Activated T-cell treated with anti-CD3 and anti-CD28 coated beads, Interleukin-2, amount 50 U/mL, for 24 hours (primary cell): ENCODE measurements at places on chromosomes 7 and 10.

- DNase-seq, result no peak
These were observed 252.5 kb downstream of the PTEN start for GRCh38 chr10:88115968-88116367.

DNA sequence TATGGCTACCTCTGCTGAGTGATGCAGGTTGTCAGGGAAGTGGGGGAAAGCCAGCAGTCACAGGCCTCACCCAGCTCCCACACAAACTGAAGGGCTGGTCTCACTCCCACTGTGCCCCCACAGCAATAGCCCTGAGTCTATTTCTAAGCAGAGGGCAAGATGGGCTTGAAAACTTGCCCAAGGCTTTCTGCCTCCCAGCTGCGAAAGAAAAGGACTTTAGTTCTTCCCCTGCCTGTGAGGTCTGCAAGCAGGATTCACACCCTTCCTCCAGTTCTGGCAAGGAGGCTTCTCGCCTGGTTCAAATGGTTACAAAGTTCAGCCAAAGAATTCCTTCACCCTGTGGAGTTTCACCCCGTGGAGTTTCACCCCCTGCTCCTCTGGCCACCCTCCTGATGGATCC is 63.3 kb upstream of the PRLHR start:
- DNase-seq, result no peak

DNA sequence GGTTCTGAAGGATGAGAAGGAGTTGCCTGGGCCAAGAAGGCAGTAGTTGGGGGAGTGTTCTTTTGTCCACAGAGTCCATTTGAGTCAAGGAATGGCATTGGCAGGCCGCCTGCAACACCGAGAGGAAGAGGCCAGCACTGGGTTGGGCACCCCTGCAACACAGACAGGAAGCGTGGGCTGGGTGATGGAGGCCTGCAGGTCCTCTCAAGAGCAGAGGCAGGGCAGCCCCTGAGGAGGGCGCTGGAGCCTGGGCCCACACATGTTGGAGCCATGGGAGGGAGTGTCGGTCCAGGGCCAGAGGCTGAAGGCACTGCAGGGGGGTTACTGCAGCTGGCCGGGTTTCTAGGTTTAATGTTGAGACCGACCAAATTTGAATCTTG is 137.3 kb downstream of the PTPN20 start:
- peak; percentile 37 for DNase-seq

DNA sequence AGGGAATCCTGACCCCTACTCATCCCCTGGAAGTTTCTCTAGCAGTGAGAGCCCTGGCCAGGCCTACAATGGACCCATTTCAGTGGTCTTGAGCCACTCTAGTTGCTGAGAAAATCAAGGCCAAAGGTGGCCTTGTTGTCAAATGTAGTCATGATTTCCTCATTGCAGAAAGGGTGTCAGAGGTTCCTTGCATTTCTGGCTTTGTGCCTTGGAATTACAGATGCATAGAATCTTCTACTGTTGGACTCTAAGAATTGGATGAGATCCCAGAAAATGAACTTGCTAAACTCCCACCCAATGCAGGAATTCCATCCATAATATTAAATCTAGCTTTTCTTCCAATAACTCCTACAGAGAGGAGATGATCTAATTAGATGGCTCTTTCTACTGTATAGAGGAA is 12.2 kb downstream of the CPA2 start:
- no peak for DNase-seq

DNA sequence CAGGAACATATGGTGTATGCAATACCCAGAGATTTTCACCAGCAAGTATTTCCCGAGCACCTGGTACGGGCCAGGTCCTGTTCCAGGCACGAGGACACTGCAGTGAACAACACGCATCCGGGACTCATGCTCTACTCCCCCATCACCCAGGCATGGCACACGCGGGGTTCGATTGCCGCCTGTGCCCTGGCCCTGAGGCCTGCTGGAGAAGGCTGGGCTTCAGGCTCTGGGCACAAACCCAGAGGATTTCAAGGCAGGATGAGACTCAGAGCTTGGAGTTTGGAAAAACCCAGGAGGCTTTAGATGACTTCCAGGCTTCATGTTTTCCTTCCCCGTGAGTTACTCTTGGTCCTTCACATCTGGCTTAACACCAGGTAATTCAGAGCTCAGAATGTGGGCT is 143.5 kb downstream of the NEURL1 start:
- DNase-seq, result no peak

DNA sequence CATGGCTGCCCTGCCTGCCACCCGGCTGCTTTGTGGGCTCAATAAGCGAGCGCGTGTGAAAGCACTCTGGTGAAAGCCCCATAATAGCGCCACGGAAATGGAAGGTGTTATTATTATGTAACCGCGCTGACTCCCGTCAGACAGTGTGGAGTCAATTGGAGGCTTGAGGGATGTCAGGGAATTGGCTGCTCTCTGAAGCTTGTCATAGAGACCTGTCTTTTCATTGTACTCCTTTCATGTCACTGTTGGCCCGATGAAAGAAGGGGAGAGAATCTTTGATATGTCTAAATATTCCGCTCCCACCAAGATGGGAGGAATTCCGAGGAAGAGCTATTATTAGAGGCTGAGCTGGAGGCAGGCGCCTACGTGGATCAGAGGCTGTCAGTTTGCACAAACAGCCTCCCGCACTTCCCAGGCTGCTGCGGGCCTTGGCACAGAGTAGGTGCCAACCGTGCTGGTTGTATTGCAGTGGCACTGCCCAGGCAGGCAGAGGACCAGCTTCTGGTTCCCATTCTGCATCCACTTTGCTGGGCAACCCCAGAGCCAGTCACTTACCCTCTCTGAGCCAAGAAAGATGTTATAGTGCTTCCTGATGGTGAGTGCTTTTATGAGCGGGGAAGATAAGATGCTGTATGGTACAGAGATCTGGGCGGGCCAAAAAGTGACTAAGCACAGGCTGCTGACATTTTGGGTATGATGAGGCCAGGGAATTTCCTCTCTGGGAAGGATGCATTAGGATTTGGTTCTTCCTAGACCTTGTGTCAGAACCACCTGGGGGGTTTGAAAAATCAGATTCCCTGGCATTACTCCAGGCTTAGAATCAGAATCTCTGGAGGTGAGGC is 151.4 kb downstream of the RPS24 start:
- DNase-seq, result no peak

DNA sequence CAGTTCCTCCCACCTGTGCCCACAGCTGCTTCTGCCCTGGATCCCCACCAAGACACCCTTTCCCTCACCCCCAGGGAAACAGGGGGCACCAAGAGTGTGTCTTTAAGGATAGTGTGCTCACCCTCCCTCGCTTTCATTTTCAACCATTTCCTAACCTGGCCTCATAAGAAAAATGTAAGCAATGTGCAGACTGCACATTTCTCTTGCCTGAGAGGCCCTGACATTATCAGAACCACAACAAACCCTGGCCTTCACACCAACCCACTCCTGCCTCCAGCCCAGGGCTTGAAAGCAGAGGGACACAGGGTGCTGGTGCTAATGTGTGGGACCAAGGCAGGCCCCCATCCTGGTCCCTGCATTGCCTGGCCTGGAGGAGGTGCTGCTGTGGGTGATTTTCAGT is 11.0 kb upstream of the IMPDH1 start:
- no peak for DNase-seq

DNA sequence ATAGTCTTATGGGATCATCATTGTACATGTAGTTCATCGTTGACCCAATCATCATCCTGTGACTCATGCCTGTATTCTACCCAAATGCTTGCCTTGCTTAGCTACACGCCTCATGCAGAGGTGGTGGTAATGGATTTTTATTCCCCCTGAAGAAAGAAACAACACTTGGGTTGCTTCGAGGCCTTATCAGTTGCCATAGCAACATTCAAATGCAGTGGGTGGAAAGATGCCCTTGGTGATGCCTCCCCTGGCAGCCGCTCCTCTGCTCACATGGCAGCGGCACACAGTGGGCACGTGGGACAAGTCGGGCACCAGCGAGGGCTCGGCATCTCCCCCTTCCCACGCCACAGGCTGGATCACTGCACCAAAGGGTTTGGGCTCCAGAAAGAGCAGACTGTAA is 54.0 kb upstream of the NMT2 start:
- DNase-seq, result no peak

GRCh38 chr10:43122826-43123225 is 15.4 kb upstream of the CSGALNACT2 start:
- no peak for DNase-seq

DNA sequence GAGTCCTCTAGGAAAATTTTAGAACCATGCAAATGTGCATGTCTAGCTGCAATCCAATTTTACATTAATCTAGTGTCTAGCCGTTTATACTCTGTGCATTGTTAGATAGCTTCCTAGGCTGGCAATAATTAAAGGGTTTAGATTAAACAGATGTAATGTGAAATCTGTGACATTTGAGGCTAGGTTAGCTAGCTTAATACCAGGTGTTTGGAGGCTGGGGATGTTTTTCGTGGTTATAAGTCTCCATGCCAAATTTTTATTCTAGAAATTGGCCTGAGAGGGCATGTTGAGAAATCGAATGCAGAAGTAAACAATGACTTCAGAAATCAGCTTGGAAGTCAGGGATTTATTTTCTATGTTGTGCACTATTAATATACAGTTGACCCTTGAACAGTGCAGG is 94.2 kb downstream of the ST7 start:
- no peak for DNase-seq

DNA sequence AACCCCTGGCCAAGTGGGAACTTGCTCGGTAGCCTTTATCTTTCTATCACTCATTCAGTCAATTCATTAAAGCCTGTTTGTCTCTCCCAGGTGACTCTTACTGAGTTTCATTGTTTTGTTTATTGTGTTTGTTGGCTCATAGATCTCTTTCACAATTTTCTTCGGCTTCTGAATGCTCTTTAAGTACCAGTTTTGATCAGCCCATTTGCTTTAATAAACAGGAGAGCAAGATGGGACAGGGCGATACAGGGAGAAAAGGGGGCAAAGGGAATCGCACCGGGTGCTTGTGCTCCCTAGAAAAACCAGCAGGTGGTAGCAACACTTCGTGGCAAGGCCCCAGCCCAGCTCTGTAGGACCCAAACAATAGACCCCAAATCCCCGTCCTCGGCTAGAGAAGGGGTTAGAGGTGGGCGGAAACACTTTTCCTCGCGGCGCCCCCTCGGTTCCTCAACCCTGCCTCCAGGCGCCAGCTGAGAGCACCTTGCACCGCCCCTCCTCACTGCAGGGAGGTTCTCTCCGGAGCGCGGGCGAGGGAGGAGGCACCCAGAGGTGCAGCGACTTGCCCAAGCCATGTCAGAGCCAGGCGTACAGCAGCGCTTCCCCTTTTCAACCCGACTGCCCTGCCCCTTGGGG is 1.0 kb upstream of the EPHB6 start:
- DNase-seq, result peak; percentile 81

GRCh38 chr10:62336404-62336803 is 37.8 kb upstream of the ZNF365 start:
- no peak for DNase-seq

DNA sequence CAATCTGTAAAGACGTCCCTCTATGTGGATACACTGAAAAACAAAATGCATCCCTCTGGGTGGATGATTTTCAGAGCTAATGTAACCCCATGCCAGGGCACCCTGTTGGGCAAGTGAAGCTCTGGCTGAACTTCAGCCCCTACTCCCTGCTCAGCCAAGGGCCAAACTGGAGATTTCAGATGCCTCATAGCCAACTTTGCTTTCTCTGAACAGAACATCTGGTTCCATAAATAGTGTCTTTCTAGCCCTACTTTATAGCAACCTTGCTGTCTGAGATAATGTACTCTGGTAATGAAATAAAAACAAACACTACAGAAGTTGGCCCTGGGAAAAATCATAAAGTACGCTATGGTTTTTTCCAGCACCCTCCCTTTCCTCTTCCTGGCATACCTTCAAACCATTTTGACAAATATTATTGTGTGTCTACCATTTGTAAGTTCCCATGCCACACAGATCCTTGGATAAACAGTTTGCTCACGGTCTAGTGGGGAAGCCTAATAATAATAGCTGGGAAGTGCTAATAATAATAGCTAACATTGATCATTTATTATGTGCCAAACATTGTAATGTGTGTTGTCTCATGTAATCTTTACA is 3.4 kb downstream of the ENTPD1 start:
- no peak for DNase-seq
